Kidney (tissue), 22 donors: ENCODE measurements at places on chromosomes 1 and 21. TPM values are rescaled to one million over a fixed set of nuclear protein-coding genes. Genes with fewer than 3 reads are reported as not detected.

Gene TMPRSS15
- total RNA-seq: not detected

Gene ITLN1
- not detected for total RNA-seq

Gene CNIH3
- total RNA-seq: 4.3 TPM

Gene IFNLR1
- total RNA-seq: 4.8 TPM

Gene PBX1
- 91.5 TPM for total RNA-seq

Gene S100B
- total RNA-seq: 6.9 TPM

Gene PCBP3
- total RNA-seq: 5.4 TPM

Gene OR10R2
- not detected for total RNA-seq

Gene SLC9C2
- total RNA-seq: 0.72 TPM

Gene TNNI3K
- total RNA-seq: 1.4 TPM

Gene VCAM1
- total RNA-seq: 539 TPM

Gene ETV3L
- total RNA-seq: not detected

Gene SLC45A1
- total RNA-seq: 1.8 TPM

Gene MMP23B
- total RNA-seq: 7.1 TPM

Gene TFF3
- total RNA-seq: 22.4 TPM

Gene RGS13
- total RNA-seq: 2.1 TPM

Gene C1orf216
- total RNA-seq: 7.4 TPM

Gene TSSK3
- 4.3 TPM for total RNA-seq

Gene NBPF10
- total RNA-seq: 3.8 TPM

Gene RBBP5
- 18.2 TPM for total RNA-seq

Gene ELAPOR1
- 1.3 TPM for total RNA-seq

Gene CFHR4
- 0.35 TPM for total RNA-seq

Gene DIO1
- 2.9 TPM for total RNA-seq

Gene HCN3
- 3.3 TPM for total RNA-seq

Gene ITGB3BP
- 27.2 TPM for total RNA-seq

Gene TRAF3IP3
- total RNA-seq: 16.4 TPM

Gene PRKAA2
- 11.6 TPM for total RNA-seq

Gene C1orf116
- total RNA-seq: 19.6 TPM

Gene LYSMD1
- total RNA-seq: 7.9 TPM

Gene TSEN15
- total RNA-seq: 25.6 TPM

Gene TNFRSF8
- total RNA-seq: 0.94 TPM

Gene GRIK3
- total RNA-seq: 0.38 TPM

Gene WNT9A
- total RNA-seq: 3.1 TPM

Gene S100A10
- total RNA-seq: 467 TPM

Gene SYT14
- 1.3 TPM for total RNA-seq

Gene TNFRSF1B
- total RNA-seq: 47.1 TPM

Gene CELA3B
- total RNA-seq: not detected

Gene PIGR
- total RNA-seq: 841 TPM

Gene RGL1
- total RNA-seq: 30.7 TPM

Gene LMX1A
- not detected for total RNA-seq

Gene CATSPERE
- 2.5 TPM for total RNA-seq

Gene AZIN2
- total RNA-seq: 4.9 TPM

Gene NTNG1
- total RNA-seq: 2.8 TPM

Gene CCDC27
- not detected for total RNA-seq
